ENCODE measurements at places on chromosomes 7 and 10. TPM values are rescaled to one million over a fixed set of nuclear protein-coding genes. Genes with fewer than 3 reads are reported as not detected.

- DNase-seq: no peak
Measured at GRCh38 chr7:141466151-141466904, 84.9 kb upstream of the AGK start.

Gene ZNF117
- 16.3 TPM for total RNA-seq

GRCh38 chr7:20404320-20404719 lies 73.6 kb downstream of the ITGB8 start:
- no peak for DNase-seq

- DNase-seq: no peak
Measured at GRCh38 chr10:99872367-99873162, 90.1 kb downstream of the ABCC2 start.

GRCh38 chr7:127347567-127348246 lies 44.8 kb downstream of the ZNF800 start:
- no peak for DNase-seq

GRCh38 chr7:151080067-151080521 lies 515 bp downstream of the FASTK start:
- no peak for DNase-seq

DNA sequence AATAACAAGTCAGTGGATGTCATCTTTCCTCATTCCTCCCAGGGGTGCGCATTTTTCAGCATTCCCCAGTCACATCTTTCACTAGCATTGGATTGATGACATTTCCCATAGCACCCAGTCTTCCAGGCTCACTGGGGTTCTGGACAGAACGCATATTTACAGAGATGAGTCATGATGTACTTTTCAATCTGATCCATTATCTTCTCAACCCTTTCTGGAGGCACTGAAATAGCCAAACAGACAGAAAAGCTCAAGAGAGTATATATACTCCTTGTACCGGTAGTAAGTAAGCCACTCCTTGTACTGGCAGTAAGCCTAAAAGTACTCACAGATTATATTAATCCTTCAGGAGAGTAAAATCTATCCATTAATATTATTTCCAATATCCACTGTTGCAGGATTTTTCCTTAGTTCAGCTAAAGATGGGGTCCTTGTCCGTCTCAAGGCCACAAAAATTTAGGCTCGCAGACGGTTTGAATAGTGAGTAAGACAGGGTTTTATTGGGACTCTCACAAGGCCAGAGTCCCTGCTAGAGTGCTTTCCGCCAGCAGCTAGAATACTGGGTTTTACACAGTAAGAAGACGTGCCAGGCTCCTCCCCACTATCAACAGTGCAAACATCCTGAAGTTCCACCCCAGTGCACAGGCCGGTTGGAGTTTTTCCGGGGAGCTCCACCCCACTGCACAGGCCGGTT lies 60.8 kb downstream of the MDH2 start:
- DNase-seq: no peak

Gene MEOX2
- 96.9 TPM for total RNA-seq

Gene C10orf95
- total RNA-seq: 0.84 TPM

Gene LIPF
- total RNA-seq: not detected

Gene HOXA11
- total RNA-seq: not detected

GRCh38 chr7:55571511-55572377 lies 558 bp downstream of the VOPP1 start:
- no peak for DNase-seq

DNA sequence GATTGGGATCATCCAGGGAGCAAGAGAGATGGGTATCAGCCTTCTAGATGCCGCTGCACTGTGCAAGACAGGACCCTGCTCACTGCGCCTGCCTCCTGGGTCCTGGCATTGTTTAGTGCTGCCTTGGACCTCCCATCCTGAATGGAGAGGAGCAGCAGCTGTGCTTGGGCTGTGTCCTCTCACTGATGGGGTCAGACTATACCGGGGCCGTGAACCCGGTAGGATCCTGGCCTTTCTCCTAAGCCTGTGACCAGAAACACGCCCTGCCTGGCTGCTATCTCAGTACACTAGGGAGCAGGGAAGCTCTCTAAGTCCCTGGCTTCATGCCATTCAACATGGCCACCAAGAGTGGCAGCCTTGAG lies 309.4 kb upstream of the ZNF32 start:
- no peak for DNase-seq

Gene CFAP58
- 0.19 TPM for total RNA-seq

GRCh38 chr7:146528581-146528980 lies 412.0 kb downstream of the CNTNAP2 start:
- no peak for DNase-seq

GRCh38 chr7:157693521-157694375 lies 356.9 kb downstream of the DNAJB6 start:
- no peak for DNase-seq

DNA sequence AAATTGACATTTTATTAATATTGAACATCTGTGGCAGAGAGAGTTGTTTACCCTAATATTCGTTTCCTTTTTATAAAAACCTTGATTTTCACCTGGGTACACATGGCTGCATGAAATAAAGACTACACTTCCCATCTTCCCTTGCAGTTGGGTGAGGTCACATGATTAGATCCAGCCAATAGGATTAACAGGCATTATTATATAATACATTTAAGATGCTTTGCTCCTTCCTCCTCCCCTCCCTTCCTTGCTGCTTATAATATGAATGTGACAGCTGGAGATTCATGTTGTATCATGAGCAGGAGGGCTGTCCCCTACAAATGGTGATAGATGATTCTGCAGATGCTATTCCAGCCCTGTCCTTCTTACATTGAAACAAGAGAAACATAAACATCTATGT lies 146.6 kb downstream of the SH2D4B start:
- no peak for DNase-seq

Gene SH3PXD2A
- 36.3 TPM for total RNA-seq

DNA sequence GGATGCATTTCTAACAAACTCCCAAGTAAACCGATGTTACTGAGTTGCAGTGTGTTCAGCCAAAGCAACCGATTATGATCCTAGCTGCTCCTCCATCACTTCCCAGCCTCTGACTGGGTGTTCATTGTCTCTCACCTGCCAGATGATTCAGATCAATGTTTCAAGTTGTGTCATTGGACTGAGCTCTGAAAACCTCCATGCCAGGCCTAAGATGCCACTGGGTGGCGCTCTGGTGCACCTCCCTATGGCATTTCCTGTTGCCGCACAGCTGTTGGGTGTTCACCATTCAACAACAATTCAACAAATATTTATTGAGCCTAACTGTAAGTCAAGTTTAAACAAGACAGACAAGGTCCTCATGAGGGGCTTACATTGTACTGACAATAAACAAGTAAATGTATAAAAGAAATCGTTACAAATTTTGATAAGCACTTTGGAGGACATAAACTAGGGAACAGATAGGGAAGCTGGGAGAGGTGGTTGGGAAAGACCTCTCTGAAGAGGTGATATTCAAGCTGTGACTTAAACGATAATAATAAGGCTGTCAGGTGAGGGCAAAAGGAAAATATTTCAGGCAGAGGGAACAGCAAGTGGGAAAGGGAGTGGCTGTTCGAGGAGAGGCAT lies 22.8 kb downstream of the RGR start:
- no peak for DNase-seq

DNA sequence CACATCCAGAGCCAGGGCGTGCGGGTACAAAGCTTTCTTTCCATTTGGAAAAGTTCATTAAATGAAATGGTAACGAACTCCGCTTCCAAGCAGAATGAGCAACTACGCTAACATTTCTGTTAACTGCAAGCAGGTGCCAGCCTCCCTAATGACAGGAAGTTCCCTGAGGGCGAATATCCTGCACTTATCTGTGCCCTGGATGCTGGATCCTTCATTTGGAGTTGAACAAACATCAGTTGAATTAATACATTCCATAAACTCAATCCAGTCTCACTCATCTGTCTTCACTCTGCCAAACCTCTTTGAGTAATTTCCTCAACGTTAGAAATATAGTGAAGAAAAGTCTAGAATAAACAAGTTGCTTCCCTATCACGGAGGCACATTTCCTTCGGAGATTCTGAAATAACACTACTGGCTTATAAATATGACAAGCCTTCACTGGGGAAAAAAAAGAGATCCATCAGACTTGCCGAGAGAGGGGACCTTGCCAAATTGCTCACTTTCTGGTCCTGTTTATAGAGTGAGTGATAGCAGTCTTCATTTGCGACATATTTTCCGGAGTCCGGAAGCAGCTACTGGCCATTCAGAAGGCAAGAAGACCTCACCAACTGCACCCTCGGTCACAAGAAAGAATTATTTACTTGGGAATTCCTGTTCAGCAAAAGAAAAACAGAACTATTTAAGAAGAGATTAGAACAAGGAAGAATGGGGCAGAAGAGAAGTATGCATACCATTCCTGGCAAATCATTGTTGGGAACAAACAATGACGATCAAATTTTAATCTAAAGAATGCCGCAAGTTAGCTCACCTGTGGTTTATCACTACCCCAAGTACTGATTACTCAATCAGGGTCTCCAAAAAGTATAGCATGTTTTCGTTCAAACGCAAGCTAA lies 196.4 kb downstream of the FAM107B start:
- no peak for DNase-seq

DNA sequence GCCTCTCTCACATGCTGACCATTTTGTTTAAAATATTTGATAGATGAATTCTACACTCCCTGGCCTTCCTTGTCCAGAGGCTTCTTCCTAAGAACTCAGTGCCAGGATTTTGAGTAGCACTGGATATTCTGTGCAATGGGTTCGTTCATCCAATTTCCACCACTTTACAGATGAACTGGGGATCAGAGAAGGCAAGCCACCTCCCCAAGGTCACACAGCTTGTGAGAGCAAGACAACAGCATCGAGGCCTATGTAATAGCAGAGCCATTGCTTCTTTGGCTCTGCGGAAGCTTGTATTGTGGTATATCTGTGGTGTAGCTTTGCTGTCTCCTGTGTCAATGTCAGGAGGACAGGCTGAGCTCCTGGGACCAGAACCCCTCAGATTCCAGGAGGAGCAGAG lies 140.9 kb downstream of the PLPP4 start:
- no peak for DNase-seq

Gene GSTO1
- total RNA-seq: 113 TPM

Gene GPR26
- not detected for total RNA-seq

DNA sequence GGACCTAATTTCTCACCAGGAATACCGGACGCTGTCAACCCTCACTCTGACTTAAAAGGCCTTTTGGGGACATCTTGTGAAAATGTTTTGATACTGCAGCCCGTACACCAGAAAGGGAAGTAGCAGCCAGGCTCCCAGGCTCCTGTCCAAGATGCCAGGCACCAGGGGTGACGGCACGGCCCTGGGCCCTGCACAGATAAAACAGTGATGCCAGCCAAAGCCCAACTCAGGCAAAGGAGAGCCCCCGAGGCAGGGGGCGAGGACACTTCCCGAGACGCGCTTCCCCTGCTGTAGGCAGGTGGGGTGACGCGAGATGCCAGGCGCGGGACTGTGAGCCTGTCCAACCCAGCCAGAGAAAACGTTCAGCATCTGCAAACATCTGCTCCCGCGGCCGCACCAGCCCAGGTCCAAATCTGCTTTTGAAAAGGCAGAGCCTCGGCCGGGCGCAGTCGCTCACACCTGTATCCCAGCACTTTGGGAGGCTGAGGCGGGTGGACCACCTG lies 15.7 kb downstream of the ZFAND2A start:
- DNase-seq: no peak

DNA sequence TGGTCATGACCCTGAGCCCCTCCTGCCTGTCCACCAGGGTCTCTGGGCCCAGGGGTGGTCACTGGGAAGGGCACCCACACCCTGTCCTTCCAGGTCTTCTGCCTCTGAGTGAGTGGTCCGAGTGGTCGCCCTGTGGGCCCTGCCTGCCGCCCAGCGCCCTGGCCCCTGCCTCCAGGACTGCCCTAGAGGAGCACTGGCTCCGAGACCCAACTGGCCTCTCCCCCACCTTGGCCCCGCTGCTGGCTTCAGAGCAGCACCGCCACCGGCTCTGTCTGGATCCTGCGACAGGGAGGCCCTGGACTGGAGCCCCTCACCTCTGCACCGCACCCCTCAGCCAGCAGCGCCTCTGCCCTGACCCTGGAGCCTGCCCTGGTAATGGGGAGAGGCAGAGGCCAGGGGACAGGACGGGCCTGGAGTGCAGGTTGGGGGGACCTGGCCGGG lies 13.9 kb upstream of the ZNF862 start:
- no peak for DNase-seq

Gene NCF1
- total RNA-seq: 2.4 TPM

DNA sequence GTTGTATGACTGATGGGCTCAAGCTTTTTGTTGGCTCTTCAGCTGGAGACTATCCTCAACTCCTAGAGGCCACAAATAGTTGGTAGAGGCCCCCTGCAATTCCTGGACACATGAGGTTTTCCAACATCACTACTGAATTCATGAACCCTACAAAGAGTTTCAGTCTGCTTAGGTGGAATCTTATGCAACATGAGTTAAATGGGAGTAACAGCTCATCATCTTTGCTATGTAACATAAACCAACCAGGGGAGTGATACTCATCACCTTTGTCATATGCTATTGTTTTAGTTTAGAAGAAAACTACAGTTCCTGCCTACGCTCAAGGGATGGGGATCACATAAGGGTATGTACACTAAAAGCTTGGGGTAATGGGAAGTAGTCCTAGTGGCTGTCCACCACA lies 729.4 kb downstream of the SORCS1 start:
- DNase-seq: no peak

Gene UNCX
- total RNA-seq: not detected

DNA sequence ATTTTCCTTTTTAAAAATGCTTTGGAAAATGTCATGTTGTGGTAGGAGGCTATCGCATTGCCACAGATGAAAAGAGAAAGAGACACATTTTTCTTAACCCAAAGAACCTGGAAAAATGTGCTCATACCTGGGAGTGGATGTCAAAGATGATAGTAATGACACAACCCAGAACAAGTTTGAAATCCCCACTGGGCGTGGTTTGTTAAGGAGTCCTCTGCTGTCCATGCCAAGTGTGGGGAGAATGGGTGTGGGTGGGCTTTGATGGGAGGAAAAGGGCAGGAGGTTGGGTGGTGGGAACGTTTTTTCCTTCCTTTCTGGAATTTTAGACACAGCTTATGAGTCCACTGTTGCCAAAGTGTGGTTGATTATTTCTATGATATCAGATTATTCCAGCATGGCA lies 10.9 kb downstream of the OPTN start:
- DNase-seq: no peak

DNA sequence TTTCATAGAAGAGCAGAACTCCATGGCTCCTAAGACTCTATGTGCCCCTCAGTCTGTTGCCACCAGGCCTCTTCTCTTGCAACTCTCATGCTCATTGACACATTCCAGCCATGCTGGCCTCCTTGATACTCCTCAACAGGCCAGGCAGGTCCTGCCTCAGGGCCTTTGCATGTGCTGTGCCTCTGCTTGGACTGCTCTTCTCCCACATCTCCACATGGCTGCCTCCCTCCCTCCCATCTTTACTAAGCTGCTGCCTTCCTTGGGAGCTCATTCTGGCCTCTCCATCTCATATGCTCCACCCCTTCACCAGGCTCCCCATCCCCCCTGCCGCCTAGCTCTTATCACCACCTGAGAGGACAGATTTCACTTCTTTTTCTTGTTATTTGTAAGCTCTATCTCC lies 103.8 kb upstream of the GPR26 start:
- DNase-seq: no peak

Gene TAS2R41
- total RNA-seq: not detected

DNA sequence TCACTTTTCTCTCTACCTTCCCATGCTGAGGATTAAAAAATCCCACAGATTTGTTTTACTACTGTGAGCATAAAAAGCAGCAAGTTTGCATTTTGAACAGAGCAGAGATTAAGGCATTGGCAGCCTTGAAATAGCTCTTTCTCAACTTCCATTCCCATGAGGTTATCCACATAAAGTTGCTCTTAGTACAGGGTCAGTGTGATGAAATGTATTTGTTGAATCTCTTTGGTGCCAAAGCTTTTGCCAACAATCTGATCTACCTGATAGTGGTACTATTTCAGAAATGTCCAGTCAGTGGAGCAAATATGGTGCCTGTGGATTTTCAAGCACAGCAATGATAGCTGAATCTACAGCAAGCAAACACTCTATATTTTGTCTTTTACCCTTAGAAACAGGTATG lies 254.8 kb downstream of the INHBA start:
- DNase-seq: no peak

Gene AMPH
- 17.4 TPM for total RNA-seq

Gene PNPLA8
- total RNA-seq: 43.4 TPM

Gene RAMP3
- total RNA-seq: 174 TPM

Measured in omental fat pad (tissue), 4 donors.